ENCODE measurements at places on chromosomes 5 and 9. TPM values are rescaled to one million over a fixed set of nuclear protein-coding genes. Genes with fewer than 3 reads are reported as not detected.

GRCh38 chr9:118985851-118986250 is 383.4 kb downstream of the BRINP1 start:
- DNase-seq: no peak

Gene PPP2R2B
- 0.19 TPM for total RNA-seq

DNA sequence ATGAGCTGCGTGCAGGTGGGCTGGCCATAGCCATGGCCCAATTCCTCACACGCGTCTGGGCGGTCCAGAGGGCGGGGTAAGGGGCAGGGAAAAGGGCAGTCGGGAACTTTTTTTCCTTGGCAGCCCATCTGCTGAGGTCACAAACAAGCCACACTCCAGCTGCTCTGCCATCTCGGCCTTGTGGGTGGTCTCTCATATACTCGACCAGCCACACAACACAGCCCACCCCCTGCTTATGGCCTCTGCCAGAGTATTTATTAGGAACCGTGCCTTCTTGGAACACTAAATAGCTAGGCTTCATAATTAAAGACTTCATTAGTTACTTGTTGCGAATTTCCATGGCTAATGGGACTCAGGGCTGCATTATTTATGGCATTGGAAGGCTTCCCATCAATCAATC is 98.5 kb upstream of the LHFPL2 start:
- no peak for DNase-seq

- DNase-seq: no peak
Observed at GRCh38 chr9:123556464-123557435, 200.8 kb downstream of the CRB2 start.

DNA sequence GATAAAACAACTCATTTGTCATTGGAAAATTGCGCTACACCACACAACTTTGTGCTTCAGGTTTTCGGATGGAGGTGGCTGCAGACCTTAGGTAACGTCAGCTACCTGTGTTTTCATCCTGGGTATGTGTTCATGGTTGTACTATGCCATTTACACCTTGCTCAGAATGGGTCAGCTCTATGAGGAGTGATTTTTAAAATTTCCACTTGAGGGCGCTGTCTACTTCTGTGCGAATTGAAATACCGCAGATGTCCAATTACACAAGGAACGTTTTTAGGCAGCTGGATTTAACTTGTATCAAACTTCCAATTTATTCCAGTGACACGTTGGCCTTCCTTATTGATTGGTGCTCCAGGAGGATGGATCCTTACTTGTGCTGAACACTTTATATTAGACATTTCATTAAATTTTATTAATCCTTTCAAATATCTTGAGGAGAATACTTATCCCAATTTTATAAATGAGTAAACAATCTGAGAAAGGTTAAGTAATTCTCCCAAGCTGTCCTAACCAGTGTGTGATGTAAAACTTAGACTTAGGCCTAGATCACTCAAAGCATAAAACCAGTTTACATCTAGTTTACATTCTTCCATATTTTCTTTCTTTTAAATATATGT is 23.4 kb downstream of the DMRTA1 start:
- DNase-seq: no peak

Gene POLR3G
- 15.1 TPM for total RNA-seq

Gene WWC1
- 8.5 TPM for total RNA-seq

- no peak for DNase-seq
Observed at GRCh38 chr5:72109625-72110024, 2.4 kb downstream of the MAP1B start.

DNA sequence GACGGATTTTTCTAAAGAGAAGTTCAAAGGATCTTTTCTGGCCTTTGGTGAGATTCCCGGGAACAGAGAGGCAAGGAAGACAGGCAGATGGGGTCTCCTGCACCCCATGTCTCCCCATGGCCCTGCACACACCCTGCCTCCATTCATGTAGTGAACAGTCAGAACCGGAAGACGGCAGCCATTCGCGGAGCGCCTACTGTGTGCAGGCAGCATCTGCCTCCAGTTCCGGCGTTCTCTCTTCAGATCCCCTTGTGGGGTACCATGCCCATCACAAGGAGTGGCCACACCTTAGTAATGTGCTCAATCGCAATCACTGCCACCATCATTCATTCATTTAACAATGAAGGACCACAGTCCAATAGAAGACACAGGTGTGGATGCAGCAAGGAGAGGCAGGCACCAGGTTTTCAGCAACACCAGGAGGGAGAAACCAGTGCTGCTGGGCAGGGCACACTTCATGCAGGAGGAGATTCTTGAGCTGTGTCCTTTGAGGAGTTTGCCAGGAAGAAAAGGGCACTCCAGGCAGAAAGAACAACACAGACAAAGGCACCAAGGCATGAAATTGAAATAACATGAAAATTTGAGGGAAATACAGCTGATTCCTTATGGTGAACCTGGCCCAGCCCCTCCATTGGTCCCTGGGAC is 171.5 kb upstream of the PHYKPL start:
- no peak for DNase-seq

DNA sequence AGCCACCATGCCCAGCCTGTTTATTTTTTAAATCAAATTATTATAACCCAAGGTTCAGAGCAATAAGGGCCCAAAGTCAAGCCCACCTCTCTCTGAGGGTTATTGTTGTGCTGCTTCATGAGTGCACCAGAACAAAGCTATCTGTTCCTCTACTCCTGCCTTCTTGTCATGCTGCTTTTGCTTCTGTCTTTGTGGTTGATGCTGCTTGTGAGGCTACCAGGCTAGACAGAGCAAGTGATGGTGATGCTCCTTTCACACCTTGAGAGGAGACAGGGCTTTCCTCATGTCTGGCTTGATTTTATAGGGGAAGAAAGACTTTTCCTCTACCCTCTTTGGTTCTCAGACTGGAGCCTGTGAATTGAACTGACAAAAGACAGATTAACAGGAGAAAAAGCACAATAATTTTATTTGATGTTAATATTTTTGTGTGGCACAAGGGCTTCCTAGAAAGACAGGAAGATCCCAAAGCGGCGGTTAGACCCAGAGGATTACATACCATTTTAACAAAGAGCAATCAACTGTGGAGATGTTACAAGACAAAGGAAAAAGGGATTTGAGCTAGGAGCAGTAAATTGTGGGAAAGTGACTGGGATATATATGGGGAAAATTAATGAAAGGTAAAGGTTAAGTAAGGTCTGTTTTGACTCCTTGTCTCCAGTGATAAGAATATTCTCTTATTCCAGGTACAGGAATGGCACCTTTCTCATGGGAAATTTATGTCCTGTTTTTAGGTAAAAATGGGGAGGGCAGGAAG is 4.4 kb upstream of the CD180 start:
- no peak for DNase-seq

DNA sequence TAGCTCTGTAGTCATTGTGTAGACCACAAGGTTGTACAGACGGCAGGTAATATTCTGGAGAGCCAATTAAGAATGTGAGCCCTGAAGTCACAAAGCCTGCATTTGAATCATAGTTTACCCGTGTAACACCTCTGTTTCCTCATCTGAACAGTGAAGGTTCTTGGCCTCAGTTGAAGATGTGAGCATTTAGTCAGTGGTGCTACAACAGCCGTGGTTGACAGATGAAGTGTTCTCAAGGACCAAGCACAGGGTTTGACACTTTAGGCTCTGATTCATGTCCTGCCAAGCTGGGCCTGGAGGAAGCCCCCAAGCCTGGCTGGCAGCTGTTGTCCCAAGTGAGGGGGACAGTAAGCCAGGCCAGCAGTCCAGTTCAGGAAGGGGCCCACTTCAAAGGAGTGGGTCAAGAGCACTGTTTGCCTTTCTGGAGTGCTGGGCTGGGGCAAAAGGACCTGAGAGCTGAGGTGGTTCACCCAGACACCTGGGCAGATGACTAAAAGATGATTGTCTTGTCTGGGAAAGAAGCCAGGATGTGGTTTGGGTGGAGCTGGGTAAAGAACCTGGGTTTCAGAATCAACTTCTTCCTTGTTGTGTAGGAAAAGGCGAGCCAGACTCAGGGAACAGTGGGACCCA is 20.7 kb downstream of the FAXDC2 start:
- no peak for DNase-seq

- no peak for DNase-seq
Observed at GRCh38 chr9:134424818-134425217, 98.6 kb downstream of the RXRA start.

Gene FAM78A
- 25.2 TPM for total RNA-seq

Gene TAF1L
- not detected for total RNA-seq

DNA sequence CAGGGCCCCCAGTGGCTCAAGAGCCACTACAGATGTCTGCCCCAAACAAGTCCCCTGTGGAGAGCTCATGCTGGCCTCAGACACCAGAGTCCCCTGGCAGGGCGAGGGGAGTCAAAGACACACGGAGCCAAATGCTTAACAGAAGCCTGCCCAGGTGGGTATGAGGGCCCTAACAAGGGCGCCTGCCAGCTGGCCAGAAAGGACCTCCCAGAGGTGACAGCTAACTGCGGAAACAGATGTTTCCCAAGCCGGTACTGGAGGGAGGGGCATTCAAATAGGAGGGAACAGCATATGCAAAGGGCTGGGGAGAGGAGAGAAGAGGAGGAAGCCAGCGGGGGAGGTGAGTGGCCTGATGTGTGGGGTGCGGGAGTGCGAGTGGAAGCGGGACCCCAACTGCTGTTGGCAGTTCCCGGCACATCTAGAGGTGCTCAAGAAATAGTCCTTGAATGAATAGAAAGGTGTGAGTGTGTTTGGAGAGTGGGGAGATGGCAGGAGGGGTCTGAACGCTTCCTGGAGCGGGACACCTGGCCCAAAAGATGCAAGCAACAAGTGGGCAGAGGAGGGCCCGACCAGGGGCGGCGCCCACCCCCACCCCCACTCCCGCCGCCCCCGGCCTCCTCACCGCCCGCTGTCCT is 824 bp downstream of the MXD3 start:
- DNase-seq: no peak

DNA sequence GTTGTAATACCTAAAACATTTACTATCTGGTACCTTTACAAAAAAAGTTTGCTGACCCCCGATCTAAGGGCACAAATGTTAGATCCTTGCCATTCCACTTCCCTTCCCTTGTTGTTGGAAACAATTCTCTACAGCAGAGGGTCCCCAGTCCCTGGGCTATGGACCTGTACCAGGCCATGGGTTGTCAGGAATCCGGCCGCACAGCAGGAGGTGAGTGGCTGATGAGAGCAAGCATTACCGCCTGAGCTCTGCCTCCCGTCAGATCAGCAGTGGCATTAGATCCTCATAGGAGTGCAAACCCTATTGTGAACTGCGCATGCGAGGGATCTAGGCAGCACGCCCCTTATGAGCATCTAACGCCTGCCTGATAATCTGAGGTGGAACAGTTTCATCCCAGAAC is 248.5 kb downstream of the AP3B1 start:
- DNase-seq: no peak

- no peak for DNase-seq
Observed at GRCh38 chr5:89443508-89443907, 560.5 kb upstream of the MEF2C start.

Gene HAVCR2
- not detected for total RNA-seq

DNA sequence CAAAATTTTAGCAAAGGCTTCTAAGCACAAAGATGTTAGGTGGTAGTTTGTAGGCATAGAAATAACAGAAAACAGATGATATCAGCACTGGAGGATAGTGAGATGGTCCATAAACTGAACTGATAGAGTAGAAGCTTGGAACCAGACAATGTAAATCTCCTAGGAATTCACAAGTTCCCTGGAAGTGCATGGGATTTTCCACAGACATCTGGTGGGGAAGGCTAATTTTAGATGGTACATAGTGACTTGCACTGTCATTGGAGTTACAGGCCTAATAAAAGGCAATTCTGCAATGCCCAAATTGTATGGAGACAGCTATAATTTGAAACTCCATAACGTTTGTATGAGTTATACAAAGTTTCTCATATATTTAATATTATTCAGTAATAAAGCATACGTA is 653.0 kb upstream of the MEF2C start:
- no peak for DNase-seq

DNA sequence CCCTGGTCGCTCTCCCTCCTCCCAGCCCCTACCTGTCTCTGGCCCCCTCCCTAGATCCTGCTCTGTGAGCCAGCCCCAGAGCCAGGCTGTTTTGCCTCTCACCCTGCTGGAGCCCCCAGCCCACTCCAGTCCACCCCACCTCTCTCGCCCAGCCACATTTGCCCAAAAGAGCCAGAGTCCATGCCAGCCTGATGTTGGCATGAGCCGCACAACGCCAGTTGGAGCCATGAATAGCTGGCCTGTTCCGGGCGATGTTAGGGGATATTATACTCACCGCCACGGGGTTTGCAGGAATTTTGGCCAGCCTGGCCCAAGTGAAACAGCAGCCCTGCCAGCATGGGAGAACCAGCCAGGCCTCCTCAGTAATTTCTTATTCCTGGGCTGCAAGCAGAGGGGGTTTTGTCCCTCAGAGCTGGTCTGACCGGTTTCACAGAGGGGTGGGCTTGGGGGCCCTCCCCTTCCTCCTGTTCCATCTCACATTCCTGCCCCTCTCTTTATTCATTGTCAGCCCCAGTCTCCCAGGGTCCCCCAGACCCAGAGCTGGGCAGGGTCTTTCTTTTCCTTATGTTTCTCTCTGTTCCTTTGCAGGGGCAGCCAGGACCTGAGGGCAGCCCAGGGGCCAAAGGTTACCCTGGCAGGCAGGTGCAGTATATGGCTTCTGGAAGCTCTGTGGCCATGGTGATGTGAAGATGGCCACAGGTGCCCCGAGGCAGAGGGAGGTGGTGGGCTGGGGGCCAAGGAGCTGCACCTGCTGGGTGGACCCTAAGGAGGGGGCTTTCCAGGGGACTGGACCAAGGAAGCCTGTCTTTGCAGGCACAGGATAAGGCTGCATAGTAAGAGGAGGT is 50.1 kb downstream of the COL27A1 start:
- DNase-seq: no peak

DNA sequence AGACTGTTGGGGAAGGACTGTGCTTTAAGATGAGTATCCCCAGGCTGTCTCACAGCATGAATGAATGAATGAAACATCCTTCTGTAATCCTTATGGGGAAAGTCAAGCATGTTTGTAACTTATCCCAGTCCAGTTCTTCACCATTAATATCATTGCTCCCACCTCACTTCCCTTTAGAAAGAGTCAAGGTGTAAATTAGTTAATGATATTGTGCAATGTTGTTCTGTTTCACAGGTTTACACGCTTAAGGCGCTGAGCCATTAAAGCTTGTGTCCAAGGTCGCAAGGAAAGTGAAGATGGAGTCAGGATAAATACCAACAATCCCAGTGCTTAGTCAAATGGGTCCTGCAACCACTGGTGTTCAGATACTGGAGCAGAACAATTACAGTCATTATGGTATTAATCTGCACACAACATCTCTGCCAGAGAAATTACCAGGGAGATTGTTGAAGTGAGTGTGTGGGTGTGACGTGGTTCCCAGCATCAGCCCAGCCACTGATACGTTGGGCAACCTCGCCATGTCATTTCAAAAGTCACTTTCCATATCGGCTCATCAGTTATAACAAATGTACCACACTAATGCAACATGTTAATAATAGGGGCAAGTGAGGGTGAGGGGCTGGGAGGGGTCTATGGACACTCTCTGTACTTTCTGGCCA is 1.5 kb upstream of the MYO10 start:
- no peak for DNase-seq

DNA sequence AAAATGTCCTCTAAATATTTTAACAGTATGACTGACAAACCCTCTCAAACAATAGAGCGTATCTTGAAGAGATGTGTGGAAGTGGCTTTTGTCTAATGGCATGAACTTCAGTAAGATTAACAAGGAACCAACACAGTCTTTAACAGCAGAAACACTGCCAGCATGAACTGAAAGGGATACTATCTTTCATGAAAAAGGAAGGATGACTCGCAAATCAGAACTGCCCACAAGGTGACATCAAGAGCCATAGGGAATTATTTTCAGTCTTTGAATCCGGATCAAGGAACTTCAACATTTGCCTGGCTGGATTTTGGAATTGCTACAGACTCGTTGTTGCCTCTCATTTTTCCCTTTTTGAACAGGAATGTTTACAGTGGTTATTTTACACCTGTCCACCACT is 5.1 kb upstream of the HEXB start:
- DNase-seq: no peak

GRCh38 chr9:97388721-97389238 is 23.1 kb upstream of the TDRD7 start:
- DNase-seq: no peak

Data from glomerular endothelial cell (primary cell).